ENCODE measurements at places on chromosomes 5 and 9.

DNA sequence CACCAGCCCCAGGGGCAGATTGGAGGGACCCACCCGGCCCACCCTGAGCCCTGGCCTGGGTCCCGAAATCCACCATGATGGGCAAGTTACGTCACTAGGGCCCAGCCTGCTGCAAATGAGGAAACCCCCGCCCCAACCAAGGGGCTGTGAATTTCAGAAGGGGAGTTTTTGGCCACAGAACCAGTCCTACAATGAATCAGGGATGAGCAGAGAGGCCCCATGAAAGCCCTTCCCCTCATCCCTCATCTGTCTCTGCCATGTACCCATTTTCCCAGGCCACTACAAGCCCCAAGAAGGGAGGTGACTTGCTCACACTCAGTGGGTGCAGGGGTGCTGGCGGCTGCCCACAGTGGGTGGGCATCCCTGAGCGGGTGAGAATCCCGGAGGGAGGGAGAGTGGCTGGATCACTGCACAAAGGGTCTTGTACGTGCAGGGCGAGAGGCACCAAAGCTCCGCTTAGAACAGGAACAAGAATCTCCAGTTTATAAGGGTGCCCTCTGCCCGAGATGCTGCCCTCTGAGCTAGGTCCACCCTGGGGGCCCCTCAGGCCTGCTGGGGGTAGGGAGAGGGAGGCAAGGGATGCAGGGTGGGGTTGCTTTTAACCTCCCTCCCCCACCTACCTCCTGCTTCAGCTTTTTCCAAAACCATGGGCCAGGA, 10.4 kb upstream of the TCF7 start:
- DNase-seq: no peak

DNA sequence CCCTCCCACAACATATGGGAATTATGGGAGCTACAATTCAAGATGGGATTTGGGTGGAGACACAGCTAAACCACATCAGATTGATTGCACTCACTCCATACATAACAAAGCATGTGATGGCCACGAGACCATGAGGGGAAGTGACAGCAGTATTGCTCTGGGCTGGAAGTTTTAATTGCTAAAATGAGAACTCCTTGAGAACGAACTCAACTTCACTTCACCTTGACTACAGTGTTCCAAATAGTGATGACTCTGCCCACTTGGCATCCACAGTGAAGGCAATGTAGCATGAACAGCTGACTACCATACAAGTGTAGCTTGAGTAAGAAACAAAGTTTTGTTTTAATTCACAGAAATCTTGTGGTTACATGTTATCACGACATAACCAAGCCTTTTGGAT, 739 bp upstream of the SPINK7 start:
- no peak for DNase-seq

GRCh38 chr9:96852676-96853075, 1.6 kb downstream of the ZNF782 start:
- DNase-seq: no peak

DNA sequence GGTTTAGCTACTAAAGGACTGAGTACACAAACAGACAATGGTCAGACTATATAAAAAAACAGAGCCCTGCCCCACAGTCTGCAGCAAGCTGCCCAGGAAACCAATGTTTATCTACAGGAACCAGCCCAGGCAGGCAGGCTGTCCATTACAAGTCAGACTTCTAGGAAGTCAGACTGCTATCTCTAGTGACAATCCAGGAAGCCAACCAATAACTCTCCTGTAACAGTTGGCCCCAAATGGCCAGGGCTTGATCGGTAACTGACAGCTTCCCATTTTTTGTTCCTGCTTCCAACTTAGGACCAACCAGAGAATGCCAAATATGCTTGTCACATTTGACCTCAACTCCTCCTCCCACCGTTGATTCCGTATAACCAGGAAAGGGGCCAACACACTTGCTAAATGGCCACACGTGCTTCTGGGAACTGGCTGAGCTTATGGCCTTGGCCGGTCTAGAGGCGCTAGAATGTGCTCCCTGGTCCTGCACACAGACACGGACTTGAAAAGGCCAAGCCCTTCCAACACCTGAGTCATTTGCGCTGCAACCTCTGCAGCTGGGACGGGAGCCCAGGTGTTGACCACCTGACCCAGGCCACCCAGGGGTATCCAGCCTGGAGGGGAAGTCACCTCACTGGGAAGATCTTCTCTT, 79.6 kb upstream of the CDK20 start:
- DNase-seq: no peak

DNA sequence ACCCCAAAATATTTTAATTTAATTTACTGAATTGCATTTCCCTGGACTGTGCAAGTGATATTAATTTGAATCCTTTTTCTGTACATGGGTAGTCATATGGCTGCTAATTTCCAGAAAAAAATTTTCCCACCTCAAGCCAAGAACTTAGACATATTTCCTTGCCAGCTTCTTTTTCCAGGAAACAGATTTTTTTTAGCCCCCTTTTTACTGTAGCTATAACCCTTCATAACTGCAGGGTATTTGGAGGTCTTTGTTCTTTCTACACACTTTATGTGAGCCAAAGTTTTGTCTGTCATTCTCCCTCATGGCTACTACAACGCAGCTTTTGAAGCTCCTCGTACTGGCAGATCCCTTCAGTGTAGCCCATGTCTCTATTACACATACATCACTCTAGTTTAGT, 261.2 kb upstream of the PIK3R1 start:
- no peak for DNase-seq

DNA sequence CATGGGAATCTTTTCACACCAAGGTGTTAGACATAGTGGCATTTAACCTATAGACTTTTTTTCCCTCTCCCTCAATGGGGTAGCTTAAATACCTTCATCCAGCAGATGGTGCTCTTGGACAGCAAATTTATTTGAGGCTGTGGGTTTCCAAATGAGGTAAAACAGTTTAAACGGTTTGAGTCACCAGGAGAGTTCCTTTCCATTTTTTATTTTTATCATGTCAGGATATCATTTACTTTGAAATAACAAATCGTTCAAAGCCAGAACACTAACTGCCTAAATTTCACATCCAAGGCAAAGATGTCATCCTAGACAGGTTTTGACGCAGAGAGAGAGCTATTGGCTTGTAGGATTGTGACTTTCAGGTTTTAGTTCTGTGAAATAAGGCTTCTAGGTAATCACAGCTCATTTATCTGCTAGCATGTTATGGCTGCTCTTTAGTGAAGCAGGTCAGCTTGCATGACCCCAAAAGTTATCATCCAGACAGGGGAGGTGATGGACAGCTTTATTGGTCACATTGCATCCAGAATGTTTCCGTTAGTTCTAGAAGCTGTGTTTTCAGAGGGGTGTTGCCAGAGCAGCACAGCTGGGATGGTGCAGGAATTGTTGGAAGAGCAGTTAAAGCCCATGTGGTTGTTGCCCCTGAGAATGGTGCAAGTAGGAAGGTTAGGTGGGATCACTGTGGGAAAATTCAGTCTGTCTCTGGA, 69.8 kb downstream of the KDM4C start:
- peak; percentile 55 for DNase-seq

- peak; percentile 48 for DNase-seq
These were observed 5.4 kb upstream of the HBEGF start for GRCh38 chr5:140351609-140352334.

DNA sequence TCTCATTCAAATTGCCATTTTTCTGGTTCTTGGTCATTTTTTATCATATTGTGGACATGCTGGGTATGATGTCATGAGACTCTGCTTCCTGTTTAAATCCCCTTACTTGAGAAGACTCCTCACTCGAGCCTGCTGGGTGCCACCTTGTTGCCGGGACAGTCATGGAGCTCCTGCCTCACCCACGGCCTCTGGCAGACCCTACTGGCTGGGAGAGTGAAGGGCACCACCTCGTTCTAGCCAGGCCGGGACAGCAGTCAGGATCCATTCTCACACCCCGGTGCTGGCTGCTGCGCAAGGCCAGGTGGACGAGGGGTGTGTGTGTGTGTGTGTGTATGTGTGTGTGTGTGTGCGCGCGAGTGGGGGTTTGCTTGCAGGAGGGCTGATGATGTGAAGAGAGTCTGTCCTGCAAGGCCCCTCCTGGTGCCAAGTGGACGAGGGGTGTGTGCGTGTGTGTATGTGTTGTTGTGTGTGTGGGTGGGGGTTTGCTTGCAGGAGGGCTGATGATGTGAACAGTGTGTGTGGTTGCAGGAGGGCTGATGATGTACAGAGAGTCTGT, 4.4 kb downstream of the CEP72 start:
- DNase-seq: no peak

DNA sequence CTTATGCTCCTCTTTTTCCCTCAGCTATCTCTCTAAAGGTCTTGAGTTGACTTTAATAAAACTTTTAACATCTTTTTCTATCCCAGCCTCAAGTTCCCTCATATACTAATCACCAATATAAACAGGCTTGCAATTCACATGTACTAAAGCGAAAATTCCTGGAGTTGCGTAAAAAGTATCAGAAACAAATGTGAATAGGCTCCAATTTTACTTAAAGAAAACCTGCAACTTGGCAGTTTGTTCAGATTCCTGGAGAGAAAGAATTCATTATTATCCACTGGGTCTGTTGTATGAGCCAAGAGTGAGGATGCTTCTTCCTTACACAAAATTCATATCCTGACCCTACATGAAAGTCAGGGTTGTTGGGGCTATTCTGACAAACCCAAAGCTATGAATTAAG, 384.2 kb downstream of the DTWD2 start:
- DNase-seq: no peak

GRCh38 chr9:93978551-93978950, 23.4 kb upstream of the BARX1 start:
- DNase-seq: no peak

- DNase-seq: peak; percentile 9
These were observed 207.6 kb downstream of the CETN3 start for GRCh38 chr5:90201923-90202322.

GRCh38 chr5:1343315-1343751, 1.6 kb downstream of the CLPTM1L start:
- DNase-seq: no peak

DNA sequence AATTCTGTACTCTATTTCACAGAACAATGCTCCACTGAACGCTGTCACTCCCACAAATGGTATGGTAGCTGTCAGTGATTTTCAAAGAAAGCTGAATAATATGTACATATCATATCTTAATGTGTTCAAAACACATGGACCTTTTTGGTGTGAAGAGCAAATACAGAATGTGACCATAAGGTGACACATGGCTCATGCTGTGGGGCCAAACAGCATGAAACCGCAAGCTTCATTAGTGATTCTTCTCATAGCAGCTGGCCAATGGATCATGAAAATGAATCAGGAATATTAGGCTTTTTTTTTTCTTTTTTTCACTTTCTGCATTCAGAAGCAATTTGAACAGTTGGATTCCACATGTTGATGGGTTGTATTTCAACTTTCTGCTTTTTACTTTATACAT, 54.9 kb upstream of the CDH9 start:
- no peak for DNase-seq

DNA sequence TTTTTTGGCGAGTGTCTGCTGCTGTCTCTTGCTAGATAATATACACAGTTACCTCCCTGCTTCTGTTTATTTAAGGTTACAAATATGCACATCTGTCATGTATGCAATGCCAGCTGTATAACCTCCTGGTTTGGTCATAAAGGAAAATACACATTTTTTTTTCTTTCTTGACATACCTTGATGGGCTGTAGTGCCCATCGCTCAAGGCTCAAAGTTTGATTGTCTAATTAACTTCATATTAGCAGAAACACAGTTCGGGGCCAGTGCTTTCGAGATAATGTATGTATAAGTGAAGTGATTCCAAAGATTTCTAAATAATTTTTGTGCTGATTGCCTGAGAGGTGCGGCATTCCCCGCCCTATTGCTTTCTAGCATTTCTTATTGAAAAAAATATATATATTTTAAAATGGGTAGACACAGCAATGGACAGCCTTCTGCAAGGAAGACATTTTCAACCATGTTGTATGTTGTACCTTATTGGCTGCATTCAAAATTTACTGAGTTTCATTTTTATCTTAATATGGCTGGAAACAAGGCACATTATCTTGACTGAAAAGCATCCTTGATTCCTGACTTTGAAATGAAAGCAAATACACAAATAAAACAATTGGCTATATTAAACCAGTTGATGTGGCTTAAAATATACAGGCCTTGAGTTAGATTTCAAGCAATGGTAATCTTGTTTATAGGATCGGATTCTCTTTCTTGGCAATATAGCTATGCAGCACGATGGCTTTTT, 206.2 kb downstream of the MEF2C start:
- no peak for DNase-seq

DNA sequence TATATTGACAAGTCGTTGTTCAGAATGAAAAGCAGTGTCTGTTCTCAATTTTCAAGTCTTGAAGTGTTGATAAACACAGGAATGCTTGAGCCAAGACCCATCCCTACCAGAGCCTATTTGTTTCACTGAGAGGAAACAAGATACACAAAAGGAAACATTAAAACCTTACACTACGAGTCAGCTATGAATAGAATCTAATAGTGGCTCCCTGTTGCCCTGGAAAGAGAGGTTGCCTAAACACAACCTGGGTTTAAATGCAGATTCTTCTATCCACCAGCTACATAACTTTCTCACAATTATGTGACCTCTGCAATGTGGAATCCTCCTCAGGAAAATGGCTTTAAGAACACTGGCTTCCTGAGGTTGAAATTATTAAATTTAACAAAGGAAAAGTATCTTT, 29.1 kb upstream of the BNC2 start:
- DNase-seq: no peak

GRCh38 chr9:129333617-129334104, 155.6 kb upstream of the IER5L start:
- no peak for DNase-seq

DNA sequence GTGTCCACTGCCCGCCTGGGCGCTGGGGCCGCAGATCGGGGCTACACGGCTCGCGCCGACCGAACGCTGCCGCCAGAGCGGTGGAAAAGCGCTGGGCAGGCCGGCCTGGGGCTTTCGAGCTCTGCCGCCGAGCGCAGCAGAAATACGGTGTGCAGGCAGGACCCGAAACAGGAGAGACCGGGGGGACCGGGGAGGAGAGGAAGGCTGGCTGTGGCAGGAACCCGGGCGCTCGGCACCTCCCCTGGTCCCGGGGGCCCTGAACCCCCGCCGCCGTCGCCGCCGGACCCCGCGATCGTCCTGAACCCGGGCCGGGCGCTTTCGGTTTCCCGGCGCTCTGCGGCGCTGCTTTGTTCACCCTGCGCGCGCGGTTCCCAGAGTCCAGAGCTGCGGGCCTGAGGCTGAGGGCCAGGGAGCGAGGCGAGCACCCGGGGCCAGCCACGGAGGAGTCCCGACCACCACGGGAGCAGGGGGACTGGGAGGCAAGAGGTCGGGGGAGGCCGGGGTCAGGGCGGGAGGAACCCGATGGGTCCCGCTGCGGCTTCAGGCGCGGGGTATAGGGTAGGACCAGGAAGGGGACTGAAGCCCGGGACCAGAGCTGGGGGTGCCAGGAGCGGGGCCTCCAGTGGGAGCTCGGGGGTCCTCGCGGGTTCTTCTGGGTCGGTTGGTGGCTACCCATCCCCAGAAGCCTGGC, 12.0 kb downstream of the IRX2 start:
- DNase-seq: peak; percentile 67

DNA sequence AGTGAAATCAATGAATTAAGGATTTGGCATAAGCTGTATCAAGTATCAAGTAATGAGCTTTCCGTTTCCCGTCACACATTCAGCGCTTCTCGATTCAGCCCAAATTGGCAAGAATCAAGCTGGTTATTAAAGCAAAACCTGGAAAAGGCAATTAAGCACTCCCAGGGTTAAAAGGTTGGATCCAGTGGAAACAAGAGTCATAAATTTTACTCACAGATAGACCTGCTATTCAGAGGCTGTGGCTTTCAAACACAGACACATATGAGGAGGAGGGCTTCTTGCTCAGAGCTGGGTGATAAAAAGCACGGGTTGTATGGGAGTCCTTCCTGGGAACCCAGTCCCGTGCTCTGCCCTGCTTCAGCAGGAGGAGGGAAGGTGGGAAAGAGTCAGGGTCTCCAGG, 112.3 kb upstream of the CXCL14 start:
- DNase-seq: no peak
